ENCODE measurements at places on chromosomes 1 and 21.

DNA sequence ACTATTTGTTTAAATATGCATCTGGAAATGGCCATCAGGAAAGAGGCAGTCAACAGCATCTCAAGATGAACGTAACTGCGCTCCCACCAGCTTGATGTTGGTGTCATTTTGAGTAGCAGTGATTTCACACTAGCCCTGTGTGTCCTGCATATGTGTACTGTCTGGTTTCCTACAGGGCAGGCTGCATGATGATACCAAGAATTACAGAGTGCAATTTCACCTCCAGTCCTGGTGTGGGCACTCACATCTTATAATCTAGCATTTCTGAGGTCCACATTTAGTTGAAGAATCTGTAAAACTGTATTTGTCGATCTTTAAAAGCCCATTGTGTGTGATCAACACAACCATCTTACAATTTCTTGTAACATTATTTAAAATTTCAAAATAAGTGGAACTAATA lies 336.4 kb downstream of the PAPPA2 start:
- DNase-seq = no peak

GRCh38 chr1:67586596-67586995 lies 98.4 kb upstream of the GADD45A start:
- DNase-seq = no peak

- DNase-seq = no peak
Observed at GRCh38 chr1:84505493-84506001, 639 bp upstream of the SPATA1 start.

- DNase-seq = no peak
Observed at GRCh38 chr1:55571767-55572166, 356.6 kb upstream of the USP24 start.

DNA sequence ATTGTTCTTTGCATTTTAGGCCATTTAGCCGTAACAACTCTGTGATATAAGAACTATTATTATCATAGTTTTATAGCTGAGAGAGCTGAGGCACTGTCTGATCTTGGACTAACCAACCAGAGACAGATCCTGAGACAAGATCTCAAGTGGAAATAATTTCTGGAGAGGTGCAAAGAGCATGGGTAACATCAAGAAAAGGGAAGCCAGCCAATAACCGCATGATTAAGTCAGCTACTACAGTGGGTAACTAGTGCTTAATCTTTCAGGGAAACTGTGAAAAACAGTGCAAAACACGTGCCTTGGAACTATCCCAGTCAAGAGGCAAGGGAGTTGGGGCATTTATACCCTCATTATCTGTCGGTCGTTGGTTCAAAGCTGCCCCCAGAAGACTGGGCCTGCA lies 105.8 kb downstream of the OMA1 start:
- no peak for DNase-seq
